Activated CD4-positive, alpha-beta T cell treated with anti-CD3 and anti-CD28 coated beads, Interleukin-2, amount 50 U/mL, for 16 hours (primary cell): ENCODE measurements at places on chromosomes 2 and 18.

DNA sequence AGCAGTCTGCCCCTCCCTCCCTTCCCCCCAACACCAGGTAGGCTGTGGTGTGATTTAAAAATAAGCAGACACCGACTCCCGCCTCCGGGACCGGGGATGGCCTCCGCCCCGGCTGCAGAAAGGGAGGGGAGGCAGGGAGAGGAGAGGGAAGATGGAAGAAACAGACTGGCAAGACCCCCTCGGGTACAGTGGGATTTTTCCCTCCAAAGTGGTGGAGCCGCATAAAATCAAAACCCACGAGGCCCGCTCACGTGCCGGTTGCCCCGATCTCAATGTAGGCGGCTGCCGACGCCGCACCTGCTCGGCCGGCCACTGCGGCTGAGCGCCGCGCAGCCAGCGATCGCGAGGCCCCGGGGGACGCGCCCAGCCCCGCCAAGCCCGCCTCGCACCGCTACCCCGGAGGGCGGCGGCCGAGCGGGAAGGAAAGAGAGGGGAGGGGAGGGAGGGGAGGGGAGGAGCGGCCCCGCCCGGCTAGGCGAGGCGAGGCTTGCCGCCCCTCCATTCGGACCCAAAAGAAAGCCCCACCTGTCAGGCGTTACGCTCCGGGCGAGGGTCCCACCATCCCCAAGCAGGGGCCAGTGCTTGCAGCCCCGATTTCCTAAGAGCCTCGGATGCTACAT is 811 bp downstream of the ADD2 start:
- no peak for DNase-seq

GRCh38 chr18:56869189-56869777 is 218.1 kb downstream of the WDR7 start:
- peak; percentile 47 for DNase-seq

DNA sequence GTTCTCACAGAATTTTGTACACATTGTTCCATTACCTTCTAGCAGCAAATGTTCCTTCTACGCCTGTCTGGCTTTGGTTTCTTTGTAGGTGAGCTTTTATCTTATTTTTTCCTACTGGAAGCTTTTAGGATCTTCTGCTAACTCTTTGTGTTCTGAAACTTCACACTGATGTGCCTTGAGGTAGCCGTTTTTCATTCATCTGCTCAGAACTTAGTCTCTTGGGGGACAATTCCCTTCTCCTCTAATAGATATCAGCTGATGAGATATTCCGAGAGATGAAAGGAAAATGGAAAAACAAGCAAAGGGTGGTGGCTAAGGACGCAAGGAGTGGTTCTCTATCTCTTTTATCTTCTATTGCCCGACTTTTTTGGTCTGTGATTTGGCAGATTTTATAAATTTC is 27.8 kb upstream of the LPIN1 start:
- no peak for DNase-seq

GRCh38 chr2:74503506-74504475 is 3.7 kb downstream of the PCGF1 start:
- no peak for DNase-seq

DNA sequence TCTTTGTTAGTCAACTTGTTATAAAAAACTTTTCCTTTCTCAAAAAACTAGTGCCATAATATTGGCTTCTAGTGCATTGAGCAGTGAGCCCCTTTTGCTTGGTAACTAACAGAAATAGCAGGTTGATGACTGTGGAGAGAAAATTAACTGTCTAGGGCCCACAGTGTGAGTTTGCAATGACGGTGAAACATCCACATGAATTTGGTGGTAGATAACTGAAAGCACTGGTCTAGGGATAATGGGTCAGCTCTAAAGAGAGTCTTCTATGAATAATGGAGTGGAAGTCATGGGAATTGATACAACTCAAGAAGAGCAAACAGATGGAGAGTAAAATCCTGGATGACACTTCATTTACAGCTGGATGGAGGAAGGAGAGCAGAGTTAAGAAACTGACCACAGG is 245.4 kb downstream of the METTL4 start:
- DNase-seq: no peak
